ENCODE measurements at places on chromosomes 1 and 21. TPM values are rescaled to one million over a fixed set of nuclear protein-coding genes. Genes with fewer than 3 reads are reported as not detected.

The LGALS8 gene
- 96.4 TPM for total RNA-seq

- no peak overlapping the region for H3K27ac ChIP-seq
- DNase-seq, result no peak
- H3K4me3 ChIP-seq, result no peak overlapping the region
- no peaks in the 10 kb centered on the region for H3K36me3 ChIP-seq
- no peaks in the 10 kb centered on the region for H3K4me1 ChIP-seq
- no peaks in the 10 kb centered on the region for H3K27me3 ChIP-seq
These were observed 54.6 kb upstream of the DEPDC1 start for GRCh38 chr1:68551459-68551858.

GRCh38 chr1:226064816-226065248 lies 2.3 kb downstream of the H3-3A start:
- H3K27ac ChIP-seq, result peak overlapping the region; percentile 99
- DNase-seq, result no peak
- no peaks in the 10 kb centered on the region for H3K27me3 ChIP-seq
- no peaks in the 10 kb centered on the region for H3K36me3 ChIP-seq
- peaks cover 5% of the 10 kb centered on the region for H3K4me1 ChIP-seq

- peak overlapping the region; percentile 89 for H3K27ac ChIP-seq
- no peak overlapping the region for H3K4me3 ChIP-seq
- no peak for DNase-seq
- no peaks in the 10 kb centered on the region for H3K36me3 ChIP-seq
These were observed 15.2 kb downstream of the CAPN2 start for GRCh38 chr1:223727541-223727940.

DNA sequence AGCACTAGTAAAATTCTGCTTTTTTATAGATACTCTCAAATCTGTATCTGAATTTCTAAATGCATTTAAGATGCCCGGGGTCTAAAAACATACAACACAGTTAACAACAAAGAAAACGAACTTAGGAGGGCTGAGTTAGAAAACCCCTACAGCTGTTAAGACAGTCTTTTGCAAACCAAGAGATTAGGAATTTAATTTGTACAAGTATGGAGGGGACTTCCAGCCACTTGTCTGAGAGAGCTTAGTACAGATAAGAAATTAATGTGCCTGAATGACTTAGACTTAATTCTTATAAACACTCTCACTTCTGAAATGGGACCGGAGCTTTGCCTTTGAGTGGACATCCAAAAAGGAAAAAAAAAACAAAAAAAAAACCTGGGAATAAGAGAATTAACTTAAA lies 61.6 kb downstream of the SMYD3 start:
- no peaks in the 10 kb centered on the region for H3K4me1 ChIP-seq
- no peak overlapping the region for H3K27ac ChIP-seq
- H3K27me3 ChIP-seq, result no peaks in the 10 kb centered on the region
- no peaks in the 10 kb centered on the region for H3K36me3 ChIP-seq

The GJA8 gene
- not detected for total RNA-seq

DNA sequence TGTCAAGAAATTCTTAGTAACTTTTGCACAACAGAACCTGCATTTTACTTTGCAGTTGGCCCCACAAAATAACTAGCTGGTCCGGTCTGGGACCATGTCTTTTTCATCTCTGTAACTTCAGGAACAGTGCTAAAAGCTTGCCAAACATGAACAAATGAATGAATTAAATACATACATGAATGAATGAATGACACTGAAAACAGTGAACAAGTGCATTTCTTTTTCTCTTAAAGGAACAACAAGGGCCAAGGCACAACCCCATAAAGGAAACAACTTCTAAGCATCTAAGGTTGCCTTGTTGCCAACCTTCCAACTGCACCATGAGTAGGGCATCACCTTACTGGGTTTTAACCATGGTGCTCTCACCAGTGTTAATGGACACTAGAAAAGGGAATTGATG lies 534.4 kb upstream of the PKN2 start:
- DNase-seq, result no peak
- no peak overlapping the region for H3K27ac ChIP-seq
- H3K4me1 ChIP-seq, result no peaks in the 10 kb centered on the region

The THAP3 gene
- 28.2 TPM for total RNA-seq

- H3K27ac ChIP-seq, result no peak overlapping the region
- no peaks in the 10 kb centered on the region for H3K4me1 ChIP-seq
- no peak overlapping the region for H3K4me3 ChIP-seq
- no peaks in the 10 kb centered on the region for H3K27me3 ChIP-seq
- DNase-seq, result no peak
- no peaks in the 10 kb centered on the region for H3K36me3 ChIP-seq
These were observed 388.0 kb downstream of the PLPP3 start for GRCh38 chr1:56191369-56191768.

DNA sequence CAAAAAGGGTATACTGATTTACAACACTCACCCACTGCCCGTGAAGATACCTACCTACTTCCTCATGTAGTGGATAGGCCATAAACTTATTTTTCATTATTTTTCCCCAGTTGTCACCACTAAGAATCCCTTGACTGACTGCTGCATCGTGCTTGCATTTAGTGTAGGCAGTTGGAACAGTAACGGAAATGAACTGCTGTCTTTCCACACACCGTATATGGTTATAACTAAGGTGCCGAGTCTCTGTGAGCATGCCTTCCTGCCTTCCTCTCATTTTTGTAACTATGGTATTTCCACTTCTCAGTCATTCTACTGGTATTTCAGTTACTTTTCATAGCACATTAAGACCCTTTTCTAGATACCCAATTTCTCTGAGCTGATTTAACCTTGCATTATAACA lies 36.4 kb downstream of the SLC35F3 start:
- no peak for DNase-seq
- no peak overlapping the region for H3K27ac ChIP-seq
- no peaks in the 10 kb centered on the region for H3K27me3 ChIP-seq

The CLDN17 gene
- not detected for total RNA-seq

GRCh38 chr1:231605149-231606100 lies 21.2 kb upstream of the DISC1 start:
- no peak overlapping the region for H3K27ac ChIP-seq
- no peaks in the 10 kb centered on the region for H3K4me1 ChIP-seq
- no peak for DNase-seq
- H3K27me3 ChIP-seq, result no peaks in the 10 kb centered on the region
- H3K36me3 ChIP-seq, result no peaks in the 10 kb centered on the region

GRCh38 chr1:205676002-205676401 lies 4.3 kb downstream of the SLC45A3 start:
- no peaks in the 10 kb centered on the region for H3K4me1 ChIP-seq
- no peak for DNase-seq
- no peaks in the 10 kb centered on the region for H3K36me3 ChIP-seq

DNA sequence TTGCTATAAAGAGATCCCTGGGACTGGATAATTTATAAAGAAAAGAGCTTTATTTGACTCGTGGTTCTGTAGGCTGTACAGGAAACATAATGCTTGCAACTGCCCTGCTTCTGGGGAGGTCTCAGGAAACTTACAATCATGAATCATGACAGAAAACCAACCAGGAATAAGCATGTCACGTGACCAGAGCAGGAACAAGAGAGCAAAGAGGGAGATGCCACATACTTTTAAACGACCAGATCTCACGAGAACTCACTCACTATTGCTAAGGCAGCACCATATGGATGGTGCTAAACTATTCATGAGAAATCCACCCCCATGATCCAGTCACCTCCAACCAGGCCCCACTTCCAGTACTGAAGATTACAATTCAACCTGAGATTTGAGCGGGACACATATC lies 49.8 kb upstream of the RCC1 start:
- no peaks in the 10 kb centered on the region for H3K27me3 ChIP-seq
- no peak overlapping the region for H3K27ac ChIP-seq
- no peak for DNase-seq
- H3K36me3 ChIP-seq, result no peaks in the 10 kb centered on the region

DNA sequence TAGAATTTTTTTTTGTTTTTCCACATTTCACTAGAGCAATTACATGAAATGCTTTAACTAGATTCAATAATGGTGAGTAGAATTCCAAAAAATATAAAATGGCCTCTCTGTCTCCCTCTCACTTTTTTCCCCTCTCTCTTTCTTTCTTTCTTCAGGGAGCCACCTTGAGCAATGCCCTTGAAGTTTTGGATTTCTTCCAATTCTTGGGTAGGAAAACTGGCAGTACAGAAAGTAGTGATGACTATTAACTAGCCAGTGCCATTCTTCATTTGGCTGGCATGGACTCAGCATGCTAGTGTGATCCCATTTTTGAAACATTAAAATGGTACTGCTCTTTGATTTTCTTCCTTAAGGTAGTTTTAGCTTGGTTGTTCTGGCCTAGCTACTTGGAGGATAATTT lies 4.5 kb upstream of the FNBP1L start:
- no peak for DNase-seq
- H3K4me1 ChIP-seq, result no peaks in the 10 kb centered on the region
- no peak overlapping the region for H3K4me3 ChIP-seq
- no peaks in the 10 kb centered on the region for H3K27me3 ChIP-seq
- no peaks in the 10 kb centered on the region for H3K36me3 ChIP-seq

GRCh38 chr1:108595507-108595906 lies 35.6 kb downstream of the EEIG2 start:
- no peak for DNase-seq
- peak overlapping the region; percentile 71 for H3K27ac ChIP-seq
- H3K36me3 ChIP-seq, result no peaks in the 10 kb centered on the region
- no peaks in the 10 kb centered on the region for H3K27me3 ChIP-seq
- H3K4me3 ChIP-seq, result no peak overlapping the region
- no peaks in the 10 kb centered on the region for H3K4me1 ChIP-seq

The TAS1R1 gene
- total RNA-seq, result 0.16 TPM

- H3K27ac ChIP-seq, result no peak overlapping the region
- no peaks in the 10 kb centered on the region for H3K27me3 ChIP-seq
- DNase-seq, result no peak
- no peak overlapping the region for H3K4me3 ChIP-seq
- no peaks in the 10 kb centered on the region for H3K4me1 ChIP-seq
These were observed 137.9 kb downstream of the DENND1B start for GRCh38 chr1:197637406-197637805.

The LRRC40 gene
- 22.1 TPM for total RNA-seq

DNA sequence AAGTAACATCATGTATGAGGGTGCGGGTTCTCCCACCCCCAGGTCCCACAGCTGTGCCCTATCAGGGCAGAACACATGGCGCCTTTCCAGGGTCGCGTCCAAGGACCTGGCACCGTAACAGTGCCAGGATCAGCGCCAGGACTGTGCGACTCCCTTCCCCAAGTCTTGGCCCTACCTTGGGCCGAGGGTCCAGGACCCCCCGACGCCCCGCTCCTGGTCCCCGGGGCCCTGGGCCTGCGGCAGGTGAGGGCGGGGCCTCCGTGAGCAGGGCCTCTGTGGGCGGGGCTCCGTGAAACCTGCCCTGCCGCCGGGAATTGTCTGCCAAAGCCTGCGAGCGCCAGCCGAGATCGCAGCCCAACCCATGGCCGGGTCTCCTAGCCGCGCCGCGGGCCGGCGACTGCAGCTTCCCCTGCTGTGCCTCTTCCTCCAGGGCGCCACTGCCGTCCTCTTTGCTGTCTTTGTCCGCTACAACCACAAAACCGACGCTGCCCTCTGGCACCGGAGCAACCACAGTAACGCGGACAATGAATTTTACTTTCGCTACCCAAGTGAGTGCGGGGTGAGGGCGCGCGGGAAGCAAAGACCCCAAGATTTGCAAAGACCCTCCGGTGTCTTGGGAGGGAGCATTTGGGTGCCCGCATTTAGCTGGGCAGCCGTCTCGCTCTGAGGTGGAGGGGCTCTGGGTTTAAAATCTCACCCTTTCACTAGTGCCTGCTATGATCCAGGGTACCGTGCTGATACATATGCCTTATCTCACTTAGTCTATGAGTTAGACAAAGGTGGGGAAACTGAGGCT lies at the start of gene RHBG:
RHBG (plus strand) TSS at position 323 of the 796 bp plus-strand sequence; CDS start at position 362, 39 bp downstream.
- no peaks in the 10 kb centered on the region for H3K27me3 ChIP-seq
- peak; percentile 64 for DNase-seq
- no peaks in the 10 kb centered on the region for H3K36me3 ChIP-seq
- H3K4me3 ChIP-seq, result peak within 1 kb of the TSS; percentile 64
- H3K27ac ChIP-seq, result no peak within 1 kb of the TSS

The FAM72A gene
- total RNA-seq, result not detected

GRCh38 chr1:58304346-58304975 lies 242.1 kb downstream of the OMA1 start:
- H3K36me3 ChIP-seq, result no peaks in the 10 kb centered on the region
- no peaks in the 10 kb centered on the region for H3K4me1 ChIP-seq
- H3K27ac ChIP-seq, result no peak overlapping the region
- DNase-seq, result no peak
- H3K4me3 ChIP-seq, result no peak overlapping the region

The ELAPOR1 gene
- 0.64 TPM for total RNA-seq

DNA sequence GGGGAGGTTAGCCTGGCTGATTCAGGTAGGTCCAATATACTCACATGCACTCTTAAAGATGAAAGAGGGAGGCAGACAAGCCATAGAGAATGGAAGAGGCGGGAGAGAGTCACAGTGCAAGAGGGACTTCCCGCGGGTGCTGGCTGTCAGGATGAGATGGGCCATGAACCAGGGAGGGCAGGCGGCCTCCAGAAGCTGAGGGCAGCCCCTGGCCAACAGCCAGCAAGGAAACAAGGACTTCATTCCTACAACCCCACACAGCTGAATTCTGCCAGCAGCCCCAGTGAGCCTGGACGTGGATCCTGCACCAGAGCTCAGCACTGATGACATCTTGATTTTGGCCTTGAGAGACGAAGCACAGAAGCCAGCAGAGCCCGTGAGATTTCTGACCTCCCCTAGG lies 15.1 kb upstream of the B3GALT5 start:
- no peak overlapping the region for H3K4me3 ChIP-seq
- H3K27ac ChIP-seq, result no peak overlapping the region
- H3K36me3 ChIP-seq, result no peaks in the 10 kb centered on the region
- DNase-seq, result no peak
- no peaks in the 10 kb centered on the region for H3K4me1 ChIP-seq

GRCh38 chr1:23211955-23212354 lies 5.3 kb downstream of the HTR1D start:
- no peak for DNase-seq
- no peaks in the 10 kb centered on the region for H3K36me3 ChIP-seq
- H3K27me3 ChIP-seq, result peaks cover 35% of the 10 kb centered on the region
- no peak overlapping the region for H3K27ac ChIP-seq

DNA sequence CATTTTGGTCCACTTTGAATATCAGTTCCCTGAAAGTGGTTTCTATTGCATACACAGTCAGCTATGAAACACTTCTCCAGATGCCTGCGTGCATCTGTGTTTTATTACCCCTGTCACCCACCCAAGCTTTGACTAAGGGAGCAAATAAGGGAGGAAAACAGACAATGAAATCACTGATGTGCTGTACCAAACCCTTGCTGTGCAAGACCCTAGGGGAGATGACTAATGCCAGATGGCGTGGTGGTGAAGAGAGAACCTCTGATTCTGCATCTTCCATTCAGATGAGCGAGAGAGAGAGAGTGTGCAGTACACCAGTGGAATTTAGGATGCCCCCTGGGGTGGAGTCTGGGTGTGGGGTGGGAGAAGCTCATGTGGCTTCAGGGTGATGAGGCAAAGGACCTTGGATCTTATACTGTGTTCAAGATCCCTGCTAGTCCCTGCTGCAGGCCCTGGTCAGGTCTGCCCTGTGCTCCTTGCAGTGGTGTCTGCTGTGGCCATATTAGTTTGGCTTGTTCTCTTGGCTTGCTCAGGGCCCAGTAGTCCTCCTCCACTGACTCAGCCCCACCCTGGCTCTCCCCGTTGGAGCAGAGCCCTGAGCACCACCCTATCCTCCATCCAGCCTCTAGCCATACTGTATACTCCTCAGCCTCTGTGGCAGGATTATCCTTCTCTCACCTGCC lies 18.5 kb downstream of the CLCA1 start:
- H3K36me3 ChIP-seq, result no peaks in the 10 kb centered on the region
- H3K4me3 ChIP-seq, result no peak overlapping the region
- H3K4me1 ChIP-seq, result no peaks in the 10 kb centered on the region
- peak overlapping the region; percentile 54 for H3K27ac ChIP-seq

- no peak for DNase-seq
- no peaks in the 10 kb centered on the region for H3K27me3 ChIP-seq
- H3K27ac ChIP-seq, result no peak overlapping the region
- H3K4me3 ChIP-seq, result no peak overlapping the region
- H3K36me3 ChIP-seq, result peaks cover 10% of the 10 kb centered on the region
- H3K4me1 ChIP-seq, result no peaks in the 10 kb centered on the region
These were observed 17.9 kb upstream of the RAP1GAP start for GRCh38 chr1:21687081-21687529.
